ENCODE measurements at places on chromosomes 16 and 17.

GRCh38 chr17:43309505-43310332 is 75.9 kb upstream of the RNU2-1 start:
- DNase-seq, result no peak

DNA sequence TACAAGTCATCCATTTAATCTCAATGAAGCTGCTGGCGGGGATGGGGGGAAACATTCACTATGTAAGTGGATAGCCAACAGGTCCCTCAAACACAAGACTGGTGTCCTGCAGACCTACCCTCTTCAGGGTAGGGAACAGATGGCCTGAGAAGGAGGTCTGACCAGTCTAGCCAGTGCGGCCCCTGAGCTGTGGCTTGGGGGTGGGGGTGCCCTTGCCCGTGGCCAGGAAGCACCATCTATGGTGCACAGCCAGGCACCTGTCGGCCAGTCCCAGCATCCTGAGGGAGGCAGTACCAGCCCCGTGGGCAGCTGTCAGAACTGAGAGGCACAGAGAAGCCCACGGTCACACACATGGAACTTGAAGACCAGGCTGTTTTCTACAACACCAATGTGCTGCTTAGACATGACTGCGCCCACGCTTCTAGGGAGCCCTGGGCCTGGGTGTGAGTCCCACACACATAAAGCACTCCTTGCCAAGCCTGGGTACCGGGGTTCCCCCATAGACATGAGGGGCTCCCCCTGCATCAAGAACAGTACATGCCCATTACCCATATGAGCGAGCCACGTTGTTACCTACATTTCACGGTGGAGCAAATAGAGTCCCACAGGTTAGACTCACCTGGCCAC is 40.9 kb downstream of the RMI2 start:
- DNase-seq, result no peak

DNA sequence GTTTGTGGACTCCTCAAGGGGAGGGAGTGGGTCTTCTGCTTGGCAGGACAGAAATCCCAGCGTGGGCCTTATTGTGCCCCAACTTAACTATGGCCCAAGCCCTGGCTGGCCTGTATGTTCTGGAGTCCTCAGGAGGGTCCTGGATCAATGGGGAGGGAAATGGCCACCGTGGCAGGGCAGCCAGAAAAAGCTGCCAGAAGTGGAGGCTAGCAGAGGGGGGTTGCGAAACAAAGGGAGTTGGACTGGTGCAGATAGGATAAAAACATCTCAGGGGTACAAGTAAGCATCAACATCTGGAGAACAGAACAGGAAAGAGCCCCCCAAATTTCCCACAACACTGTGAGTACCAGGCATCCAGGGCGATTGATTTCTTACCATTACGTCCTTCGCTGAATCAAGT is 3.7 kb upstream of the CACNG1 start:
- no peak for DNase-seq

GRCh38 chr17:58121925-58122324 is 26.3 kb upstream of the OR4D1 start:
- DNase-seq, result peak; percentile 23

- DNase-seq, result peak; percentile 91
These were observed at the start of gene MPDU1 for GRCh38 chr17:7583253-7584109. MPDU1 (plus strand) TSS chr17:7583852; CDS start chr17:7583863, 11 bp downstream.

- no peak for DNase-seq
These were observed 3.7 kb upstream of the MYL4 start for GRCh38 chr17:47205419-47205963.

GRCh38 chr16:87855852-87856715 is 13.2 kb downstream of the SLC7A5 start:
- peak; percentile 83 for DNase-seq

DNA sequence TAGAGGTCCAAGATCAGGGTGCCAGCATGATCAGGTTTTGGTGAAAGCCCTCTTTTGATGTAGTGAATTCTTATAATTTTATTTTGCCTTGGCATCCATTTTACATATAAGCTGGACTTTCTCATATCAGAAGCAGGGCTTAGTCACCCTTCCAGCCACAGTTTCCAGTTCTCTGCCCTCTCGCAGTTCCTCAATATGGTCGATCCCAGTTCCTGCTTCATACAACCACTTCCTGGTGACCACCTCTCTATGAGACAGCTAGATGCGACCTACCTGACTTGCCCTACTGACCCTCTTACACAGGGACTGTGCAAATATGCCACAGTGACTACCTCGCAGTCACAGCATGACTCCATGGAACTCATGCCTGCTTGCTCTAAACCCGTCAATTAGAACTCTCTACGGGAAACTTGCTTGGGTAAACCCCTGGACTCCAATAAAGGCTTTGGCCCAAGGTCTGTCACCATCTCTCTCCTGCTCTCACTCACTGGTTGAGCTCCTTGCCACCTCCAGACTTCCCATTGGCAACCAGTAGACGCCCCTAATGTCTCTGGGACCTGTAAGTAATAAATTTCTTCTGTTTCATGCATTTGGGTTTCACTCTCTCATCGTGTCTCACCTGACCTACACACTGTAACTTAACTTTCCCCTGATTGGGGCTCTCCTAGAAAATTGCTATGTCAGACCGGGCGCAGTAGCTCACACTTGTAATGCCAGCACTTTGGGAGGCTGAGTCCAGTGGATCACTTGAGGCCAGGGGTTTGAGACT is 21.4 kb downstream of the CD300LG start:
- DNase-seq, result no peak

DNA sequence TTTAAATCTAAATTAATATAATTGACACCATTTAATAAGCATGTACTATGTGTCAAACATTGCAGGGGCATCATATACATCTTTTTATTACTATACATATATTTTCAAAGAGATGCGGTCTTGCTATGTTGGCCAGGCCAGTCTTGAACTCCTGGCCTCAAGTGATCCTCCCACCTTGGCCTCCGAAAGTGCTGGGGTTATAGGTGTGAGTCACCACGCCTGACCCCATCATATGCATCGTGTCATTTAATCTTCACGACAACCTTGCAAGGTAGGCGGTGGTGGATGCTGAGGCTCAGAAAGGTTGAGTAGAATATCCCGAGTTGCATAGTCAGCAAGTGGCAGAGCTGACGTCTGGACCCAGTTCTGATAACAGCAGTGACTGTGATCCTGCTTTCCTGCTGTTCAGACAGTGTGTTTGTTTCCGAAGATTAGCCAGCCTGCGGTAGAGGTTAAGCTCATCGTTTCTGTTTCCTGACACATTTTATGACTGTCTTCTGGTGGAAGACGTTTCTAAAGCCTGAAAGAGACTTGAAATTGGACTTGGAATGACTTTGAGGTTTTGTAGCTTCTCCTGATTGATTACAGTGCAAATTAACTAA is 316.6 kb downstream of the SNX29 start:
- no peak for DNase-seq

DNA sequence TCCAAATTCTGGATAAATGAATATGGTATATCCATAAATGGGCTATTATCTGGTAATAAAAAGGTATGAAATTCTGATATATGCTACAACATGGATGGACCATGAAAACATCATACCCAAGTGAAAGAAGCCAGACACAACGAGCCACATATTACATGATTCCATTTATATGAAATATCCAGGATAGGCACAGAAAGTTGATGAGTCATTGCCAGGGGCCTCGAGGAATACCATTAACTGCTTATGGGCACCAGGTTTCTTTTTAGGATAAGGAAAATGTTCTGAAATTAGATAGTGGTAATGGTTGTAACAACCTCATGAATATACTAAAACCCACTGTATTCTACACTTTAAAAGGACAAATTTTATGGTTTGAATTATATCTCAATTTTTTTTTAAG is 123.2 kb downstream of the PITPNC1 start:
- peak; percentile 44 for DNase-seq

- DNase-seq, result no peak
These were observed 171.2 kb downstream of the C16orf78 start for GRCh38 chr16:49544828-49545227.

DNA sequence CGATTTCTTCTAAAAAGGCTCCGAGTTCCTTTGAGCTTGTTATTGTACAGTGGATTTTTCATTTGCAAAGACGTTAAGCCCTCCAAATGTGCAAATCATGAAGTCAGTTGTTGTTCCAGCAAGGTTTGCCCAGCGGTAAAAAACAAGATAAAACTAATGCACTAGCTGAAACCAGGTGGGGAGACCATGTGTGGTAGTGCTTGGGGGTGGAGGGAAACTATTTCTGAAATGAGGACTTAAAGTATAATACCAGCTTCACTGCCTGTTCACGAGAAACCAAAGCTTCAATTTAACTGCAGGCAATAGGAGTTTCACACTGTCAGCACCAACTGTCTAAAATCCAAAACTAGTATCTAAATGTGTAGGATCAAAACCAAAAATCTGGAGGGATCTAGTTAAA is 22.3 kb downstream of the SMARCE1 start:
- DNase-seq, result no peak

DNA sequence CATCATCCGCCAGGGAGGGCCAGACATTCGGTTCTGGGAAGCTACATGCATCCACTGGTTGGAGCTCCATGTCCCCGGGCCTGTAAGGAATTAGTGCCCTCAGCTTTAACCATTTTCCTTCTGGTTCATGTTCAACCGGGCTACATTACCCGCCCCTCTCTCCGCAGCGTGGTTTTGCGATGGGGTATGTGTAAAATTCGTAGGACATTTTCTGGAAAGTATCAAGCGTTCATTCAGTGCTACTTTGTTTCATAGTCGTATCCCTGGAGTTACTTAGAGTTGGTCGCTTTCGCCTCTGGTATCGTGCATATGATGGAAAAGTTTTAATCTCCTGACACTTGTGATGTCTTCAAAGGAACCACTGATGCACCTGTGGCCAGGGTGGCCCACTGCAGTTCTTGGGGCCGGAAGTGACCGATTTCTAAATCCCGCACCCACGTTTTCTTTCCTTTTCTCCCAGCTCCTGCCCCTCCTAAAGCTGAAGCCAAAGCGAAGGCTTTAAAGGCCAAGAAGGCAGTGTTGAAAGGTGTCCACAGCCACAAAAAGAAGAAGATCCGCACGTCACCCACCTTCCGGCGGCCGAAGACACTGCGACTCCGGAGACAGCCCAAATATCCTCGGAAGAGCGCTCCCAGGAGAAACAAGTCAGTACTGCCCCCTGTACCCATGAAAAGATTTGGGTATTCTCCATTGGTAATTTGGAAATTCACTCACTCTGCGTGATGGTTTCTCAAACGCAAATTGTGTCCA is 637 bp downstream of the RPL23A start:
- no peak for DNase-seq

- no peak for DNase-seq
These were observed 177.3 kb downstream of the CYB561 start for GRCh38 chr17:63268827-63269226.

GRCh38 chr16:70381604-70382342 is 35.1 kb downstream of the DDX19A start:
- no peak for DNase-seq

DNA sequence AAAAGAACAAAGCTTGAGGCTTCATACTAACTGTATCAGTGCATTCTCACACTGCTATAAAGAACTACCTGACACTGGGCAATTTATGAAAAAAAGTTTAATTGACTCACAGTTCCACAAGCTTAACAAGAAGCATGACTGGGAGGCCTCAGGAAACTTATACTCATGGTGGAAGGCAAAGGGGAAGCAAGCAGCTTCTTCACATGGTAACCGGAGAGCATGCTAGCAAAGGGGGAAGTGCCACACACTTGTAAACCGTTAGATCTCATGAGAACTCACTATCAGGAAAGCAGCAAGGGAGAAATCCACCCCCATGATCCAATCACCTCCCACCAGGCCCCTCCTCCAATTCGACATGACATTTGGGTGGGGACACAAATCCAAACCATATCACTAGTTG is 25.3 kb downstream of the CTRB2 start:
- DNase-seq, result no peak

DNA sequence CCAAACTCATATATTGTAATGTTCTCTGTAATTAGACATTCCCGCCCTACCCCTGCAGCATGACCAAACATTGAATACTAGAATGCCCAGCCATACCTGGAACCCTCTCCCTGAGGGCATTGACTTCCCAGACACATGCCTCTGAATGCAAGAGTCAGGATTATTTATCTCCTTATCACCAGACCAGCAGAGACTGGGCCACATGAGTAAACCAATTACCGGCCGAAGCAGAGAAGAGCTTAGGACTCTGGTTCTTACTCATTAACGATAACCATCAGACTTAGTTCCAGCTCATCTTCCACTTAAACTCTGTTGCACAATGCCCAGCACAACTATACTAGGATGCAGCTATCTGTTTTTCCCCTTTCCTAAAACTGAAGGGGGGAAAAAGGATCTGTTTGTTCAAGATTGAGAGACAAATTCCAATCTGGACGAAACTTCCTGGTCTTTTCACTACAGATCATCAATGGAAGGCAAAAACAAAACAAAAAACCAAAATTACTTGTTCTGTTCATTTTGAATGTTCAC is 88.2 kb upstream of the CORO6 start:
- DNase-seq, result peak; percentile 82

DNA sequence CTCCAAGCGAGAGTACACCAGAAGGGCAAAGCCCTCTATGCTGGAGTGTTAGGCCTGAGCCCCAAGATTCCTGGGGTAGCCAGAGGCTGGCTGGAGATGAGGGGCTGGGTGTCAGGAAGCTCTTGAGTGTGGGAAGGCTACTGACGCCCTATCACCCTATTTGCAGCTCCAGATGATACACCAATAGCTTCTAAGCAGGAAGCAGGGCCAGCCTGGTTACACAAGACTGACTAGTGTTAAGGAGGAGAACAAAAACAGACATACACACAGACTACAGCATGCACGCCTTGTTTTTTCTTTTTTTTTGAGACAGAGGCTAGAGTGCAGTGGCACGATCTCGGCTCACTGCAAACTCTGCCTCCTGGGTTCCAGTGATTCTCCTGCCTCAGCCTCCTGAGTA is 15.9 kb downstream of the POLR3K start:
- DNase-seq, result no peak

GRCh38 chr16:49280105-49280741 is 1.4 kb downstream of the CBLN1 start:
- no peak for DNase-seq

DNA sequence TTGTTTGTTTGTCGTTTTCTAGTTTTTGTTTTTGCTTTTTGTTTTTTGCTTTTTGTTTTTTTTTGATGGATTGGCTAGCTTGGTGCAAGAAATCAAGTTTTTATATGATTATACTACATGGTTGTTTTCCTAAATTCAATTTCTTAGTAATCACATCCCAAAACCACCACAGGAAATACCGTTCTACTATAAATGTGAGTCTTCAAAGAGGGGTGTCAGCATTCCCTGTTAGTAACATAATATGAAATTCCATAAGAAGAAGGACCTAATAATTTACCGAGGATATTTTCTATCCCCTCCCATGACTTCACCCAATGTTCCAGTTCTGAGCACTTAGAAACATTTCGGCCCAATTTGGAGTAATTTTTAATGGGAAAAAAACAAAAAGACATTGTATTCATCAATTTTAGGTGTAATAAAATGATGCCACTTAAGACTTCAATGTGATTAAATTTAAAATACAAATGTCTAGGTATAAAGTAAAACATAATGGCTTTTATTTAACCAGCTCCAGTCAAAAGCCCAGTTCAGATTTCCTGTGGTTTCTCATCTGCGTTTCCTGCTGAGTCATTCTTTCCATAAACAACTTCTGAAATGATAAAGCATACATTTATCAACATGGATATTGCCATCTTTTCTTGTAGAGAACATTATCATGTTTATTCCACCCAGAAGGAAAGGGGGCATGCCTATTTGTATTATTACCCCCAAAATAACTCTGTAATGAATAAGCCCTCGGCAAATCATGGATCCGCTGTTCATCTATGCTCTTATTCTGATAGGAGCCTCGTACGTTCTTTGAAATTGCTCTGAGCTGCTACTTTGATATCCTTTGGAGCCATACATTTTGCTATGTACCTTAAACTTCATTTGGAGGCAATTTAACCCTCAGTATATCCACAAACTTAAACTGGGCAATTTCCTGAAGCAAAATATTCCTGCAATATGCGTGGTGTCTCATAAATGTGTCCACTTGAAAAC is 28.1 kb downstream of the HSBP1 start:
- no peak for DNase-seq

GRCh38 chr17:51668963-51669246 is 408.6 kb downstream of the UTP18 start:
- DNase-seq, result no peak

Data from BE2C (cell line).